ENCODE measurements at places on chromosomes 6 and 20. TPM values are rescaled to one million over a fixed set of nuclear protein-coding genes. Genes with fewer than 3 reads are reported as not detected.
A peak's percentile ranks its signal among the peaks of the same experiment; 100 is the strongest.

AURKA gene
- total RNA-seq = 17.9 TPM

DNA sequence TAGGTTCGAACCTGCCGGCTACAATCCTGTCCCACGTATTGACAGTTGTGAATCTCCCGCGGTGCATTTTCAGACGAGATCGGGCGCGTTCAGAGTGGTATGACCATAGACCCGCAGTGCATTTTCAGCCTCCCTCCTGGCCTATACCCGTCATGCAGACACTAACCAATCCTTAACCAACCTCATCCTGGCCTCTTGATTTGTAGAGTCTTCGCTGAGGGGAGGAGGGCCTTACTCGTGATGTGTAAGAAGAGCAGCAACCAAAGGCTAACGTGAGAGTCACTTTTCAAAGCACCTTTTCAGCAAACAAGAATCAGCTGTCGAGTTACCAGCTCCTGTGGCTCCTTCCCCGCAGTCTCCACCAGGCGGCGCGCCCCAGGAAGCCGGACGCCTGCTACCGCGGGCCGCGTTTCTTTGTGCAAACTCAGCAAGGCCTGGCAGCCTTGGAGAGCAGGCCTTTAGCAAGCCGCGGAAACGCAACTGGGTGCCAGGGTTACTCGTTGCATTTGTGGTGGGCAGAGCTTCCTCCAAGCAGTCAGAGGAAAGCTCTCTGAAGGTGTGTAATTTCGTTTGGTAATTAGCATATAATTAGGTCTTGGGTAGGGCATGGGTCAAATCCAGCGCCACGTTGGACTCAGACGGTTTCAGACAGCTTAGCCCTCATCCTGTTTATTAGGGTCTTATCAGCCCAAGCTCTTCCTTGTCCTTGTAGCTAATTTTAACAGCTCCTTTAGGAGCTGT, 139.8 kb downstream of the OR2B2 start:
- DNase-seq = peak; percentile 84

- DNase-seq = no peak
Measured at GRCh38 chr6:143525356-143525755, 13.8 kb upstream of the FUCA2 start.

DNA sequence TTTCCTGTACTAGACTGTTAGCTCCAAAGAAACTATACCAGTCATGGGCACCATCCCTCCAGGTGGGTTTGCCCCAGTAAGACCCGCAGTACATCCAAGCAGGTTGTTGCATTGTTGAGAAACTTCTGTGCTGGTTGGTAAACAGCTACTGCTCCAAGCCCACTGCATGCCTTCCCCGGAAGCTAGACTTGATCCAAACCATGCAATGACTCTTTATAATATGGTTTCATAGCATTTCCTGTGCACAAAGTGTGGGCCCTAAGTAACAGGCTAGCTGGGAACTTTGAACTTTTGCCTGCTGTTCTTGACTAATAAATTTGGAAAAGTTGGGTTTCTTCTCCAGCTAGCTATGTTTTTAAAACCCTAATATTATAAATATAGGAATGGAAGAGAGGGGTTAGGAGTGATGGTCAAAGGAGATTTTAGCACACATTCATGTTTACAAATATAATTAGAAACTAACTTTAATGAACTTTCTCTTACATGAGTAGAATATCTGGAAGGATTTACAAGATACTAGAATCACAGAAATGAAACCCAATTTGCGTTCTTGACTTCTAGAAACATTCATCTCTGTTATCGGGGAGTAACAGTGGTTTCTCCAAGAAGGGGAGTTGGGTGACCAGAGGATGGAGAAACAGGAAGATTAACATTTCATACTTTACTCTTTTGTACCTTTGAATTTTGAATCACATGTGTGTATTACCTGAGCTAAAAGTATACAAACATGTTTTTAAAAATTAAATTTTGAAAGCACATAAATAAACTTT, 51.7 kb downstream of the GFOD1 start:
- DNase-seq = no peak

- no peak for DNase-seq
Measured at GRCh38 chr6:119240257-119241110, 109.1 kb downstream of the MAN1A1 start.

AVP gene
- not detected for total RNA-seq

DNA sequence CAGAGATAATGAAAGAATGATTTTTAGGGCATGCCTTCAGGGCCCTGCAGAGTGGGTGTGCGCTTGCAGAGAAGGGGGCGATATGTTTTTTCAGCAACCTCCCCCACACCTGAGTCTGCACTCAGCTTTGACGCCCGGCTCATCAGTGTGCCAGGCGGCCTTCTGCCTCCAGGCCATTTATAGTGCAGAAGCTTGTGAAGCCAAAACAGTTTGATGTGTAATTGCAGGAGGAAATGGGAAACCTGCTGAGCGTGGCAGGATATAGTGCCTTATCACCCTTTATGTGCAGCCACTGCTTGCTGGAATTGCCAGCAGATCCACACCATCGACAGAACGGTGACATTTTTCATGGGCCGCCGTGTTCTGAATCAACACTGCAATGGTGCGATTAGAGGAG, 178.2 kb downstream of the CDH4 start:
- DNase-seq = no peak

POLR1C gene
- 27.0 TPM for total RNA-seq

- peak; percentile 31 for DNase-seq
Measured at GRCh38 chr6:127192911-127193541, 73.6 kb upstream of the RNF146 start.

RNASET2 gene
- total RNA-seq = 8.1 TPM

DNA sequence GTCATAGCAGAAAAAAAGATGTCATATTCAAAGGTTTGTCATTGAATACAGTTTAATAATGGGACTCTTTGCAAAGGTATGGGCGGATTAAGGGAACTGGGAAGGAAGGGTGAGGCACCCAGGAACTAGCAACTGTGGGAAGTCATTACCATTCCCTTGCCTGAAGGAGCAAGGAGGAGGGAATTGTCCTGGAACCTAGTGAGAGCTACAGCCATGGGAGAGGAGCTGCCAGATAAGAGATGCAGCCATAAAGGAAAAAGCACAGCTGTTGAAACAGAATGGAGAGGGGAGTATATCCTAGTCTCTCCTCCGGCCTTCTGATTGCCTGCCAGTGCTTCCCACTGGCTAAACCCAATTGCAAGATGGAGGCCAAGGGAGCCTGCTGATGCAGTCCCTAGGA, 250.6 kb downstream of the BCKDHB start:
- no peak for DNase-seq

DNA sequence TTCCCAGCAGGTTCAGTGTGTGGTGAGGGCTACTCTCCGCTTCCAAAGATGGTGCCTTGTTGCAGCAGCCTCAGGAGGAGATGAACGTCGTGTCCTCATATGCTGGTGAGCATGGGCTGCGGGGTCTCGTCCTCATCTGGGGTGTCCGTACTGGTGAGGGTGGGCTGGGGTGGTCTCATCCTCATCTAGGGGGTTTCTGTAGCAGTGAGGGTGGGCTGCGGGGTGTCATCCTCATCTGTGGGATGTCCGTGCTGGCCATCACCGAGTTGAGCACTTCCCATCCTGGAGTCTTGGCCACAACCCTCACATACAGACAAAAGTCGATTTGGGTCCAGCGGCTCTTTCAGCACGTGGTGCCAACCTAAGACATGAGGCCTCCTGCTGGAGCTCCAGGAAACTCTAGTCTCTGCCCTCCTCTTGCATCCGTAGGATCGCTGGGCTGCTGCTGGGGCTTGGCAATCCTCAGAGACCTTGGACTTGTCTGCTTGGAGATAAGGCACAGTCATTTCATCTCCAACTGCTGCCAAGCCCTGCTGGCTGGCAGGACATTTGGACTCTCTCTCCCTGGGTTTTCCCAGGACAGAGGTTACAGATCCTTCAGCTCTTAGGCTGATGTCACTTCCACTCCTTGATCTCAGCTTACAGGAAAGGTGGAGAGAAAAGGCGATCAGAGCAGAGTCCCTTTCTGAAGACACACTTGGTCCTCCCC, 160.4 kb downstream of the PACRG start:
- DNase-seq = no peak

GRCh38 chr20:25252230-25252651, 4.4 kb downstream of the PYGB start:
- DNase-seq = no peak

SIRPB2 gene
- total RNA-seq = 0.20 TPM

SLC16A10 gene
- 0.20 TPM for total RNA-seq

GRCh38 chr6:34684364-34684763, 12.2 kb downstream of the ILRUN start:
- DNase-seq = no peak

- DNase-seq = no peak
Measured at GRCh38 chr6:44533421-44533820, 145.9 kb downstream of the CDC5L start.

TRIM31 gene
- total RNA-seq = not detected

GRCh38 chr6:143096403-143096802, 35.7 kb downstream of the AIG1 start:
- no peak for DNase-seq

HIVEP2 gene
- total RNA-seq = 5.9 TPM

GRCh38 chr6:139174961-139175360, 40.1 kb downstream of the HECA start:
- DNase-seq = no peak

PGC gene
- total RNA-seq = not detected

PPIL6 gene
- total RNA-seq = 0.60 TPM

- DNase-seq = no peak
Measured at GRCh38 chr20:35238170-35238569, 11.7 kb downstream of the MMP24 start.

DNA sequence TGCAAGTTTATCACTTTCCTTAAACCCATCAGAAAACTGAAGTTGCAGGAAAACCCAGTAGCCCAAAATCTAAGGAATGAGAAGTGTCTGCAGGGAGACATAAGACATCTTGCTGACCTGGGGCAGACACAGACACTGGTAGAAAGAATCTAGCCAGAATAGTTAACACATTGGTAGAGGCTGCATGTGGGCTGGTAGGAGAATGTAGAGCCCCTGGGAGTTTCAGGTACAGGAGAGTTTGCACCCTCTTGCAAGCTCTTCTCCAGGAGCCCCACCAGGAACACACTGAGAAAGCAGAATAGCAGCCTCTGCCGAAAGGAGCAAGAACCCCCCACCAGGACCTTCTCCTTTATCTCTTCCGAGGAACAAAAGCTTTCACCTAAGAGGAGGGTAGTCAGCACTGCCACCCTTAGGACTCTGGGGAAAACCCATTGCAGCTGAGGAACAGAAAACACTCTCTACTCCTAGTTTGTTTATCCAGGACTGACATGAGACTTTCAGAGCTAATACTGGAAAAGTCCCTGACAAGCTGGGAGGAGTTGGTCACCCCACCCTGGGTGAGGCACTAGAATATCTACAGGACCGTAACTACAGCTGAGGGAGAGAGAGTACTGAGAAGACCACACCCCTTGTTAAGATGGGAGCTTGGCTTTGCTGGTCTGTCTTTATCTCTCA, 10.5 kb upstream of the OGFRL1 start:
- no peak for DNase-seq

GRCh38 chr6:112470376-112470775, 123.2 kb downstream of the RFPL4B start:
- no peak for DNase-seq

GRCh38 chr6:142846883-142847287, 98.1 kb downstream of the HIVEP2 start:
- peak; percentile 93 for DNase-seq

MEI4 gene
- not detected for total RNA-seq

DNA sequence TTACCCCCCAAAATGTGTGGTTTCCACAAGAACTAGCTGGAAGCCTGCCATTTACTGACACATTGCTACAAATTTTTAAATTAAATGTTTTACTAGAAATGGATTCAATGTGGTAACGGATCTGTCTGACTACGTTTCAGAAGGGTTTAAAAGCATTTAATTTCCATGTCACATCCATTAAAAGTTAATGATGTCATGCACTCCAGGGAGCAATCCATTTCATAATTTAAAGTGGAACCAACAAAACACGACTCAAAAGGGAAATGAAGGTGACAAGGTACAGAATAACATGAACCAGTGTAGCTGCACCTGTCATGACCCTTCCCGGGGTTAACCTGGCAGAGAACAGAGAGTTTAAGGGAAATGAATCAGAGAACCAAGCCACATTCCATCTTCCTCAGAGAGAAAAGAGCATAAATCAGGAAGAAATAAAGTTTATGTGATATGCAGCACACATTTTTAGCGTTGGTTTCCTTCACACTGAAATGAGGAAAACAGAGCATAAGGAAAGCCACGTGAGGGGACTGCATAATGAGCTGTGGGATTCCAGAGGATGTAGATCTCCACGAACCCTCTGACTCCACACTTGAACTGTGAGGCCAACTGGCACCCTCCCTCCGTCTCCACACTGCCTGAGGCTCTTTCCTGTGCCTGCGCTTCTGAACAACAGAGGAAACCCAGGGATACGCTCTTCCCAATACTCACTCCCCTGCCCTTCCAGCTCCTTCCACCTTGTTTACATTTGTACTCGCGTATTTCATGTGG, 170.3 kb upstream of the AHI1 start:
- DNase-seq = peak; percentile 38

- no peak for DNase-seq
Measured at GRCh38 chr20:15927893-15928650, 645.2 kb downstream of the KIF16B start.

DNA sequence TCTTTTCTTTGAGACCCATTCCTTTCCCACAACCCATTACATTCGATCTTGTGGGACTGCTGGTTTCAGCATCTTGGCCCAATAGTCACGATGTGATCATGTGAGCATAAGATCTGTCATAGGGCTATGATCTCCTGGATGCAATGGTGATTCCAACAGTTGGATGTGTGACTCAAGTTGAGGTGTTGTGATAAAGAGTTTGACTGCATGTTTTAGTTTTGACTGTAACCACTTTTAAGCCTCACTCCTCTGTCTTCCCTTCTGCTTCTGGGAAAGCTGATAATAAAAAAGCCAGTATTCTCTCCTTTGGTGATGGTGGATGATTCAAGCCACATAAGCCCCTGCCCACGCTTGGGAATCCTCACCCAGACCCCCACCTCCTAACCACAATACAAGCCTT, 117.0 kb upstream of the ASCC3 start:
- no peak for DNase-seq

- DNase-seq = no peak
Measured at GRCh38 chr6:89503641-89504040, 70.7 kb downstream of the ANKRD6 start.

- peak; percentile 65 for DNase-seq
Measured at GRCh38 chr6:38805127-38805655, 90.1 kb downstream of the DNAH8 start.
